ENCODE measurements at places on chromosomes 1 and 21. TPM values are rescaled to one million over a fixed set of nuclear protein-coding genes. Genes with fewer than 3 reads are reported as not detected.

Gene BTBD19
- total RNA-seq: 12.5 TPM

Gene ANGPTL1
- not detected for total RNA-seq

Gene CHAF1B
- total RNA-seq: 21.4 TPM

Gene HENMT1
- 5.8 TPM for total RNA-seq

Gene SPRR4
- not detected for total RNA-seq

- H3K27ac ChIP-seq: no peak overlapping the region
- no peaks in the 10 kb centered on the region for H3K36me3 ChIP-seq
- no peak for DNase-seq
These were observed 57.4 kb upstream of the CITED4 start for GRCh38 chr1:40919475-40920011.

DNA sequence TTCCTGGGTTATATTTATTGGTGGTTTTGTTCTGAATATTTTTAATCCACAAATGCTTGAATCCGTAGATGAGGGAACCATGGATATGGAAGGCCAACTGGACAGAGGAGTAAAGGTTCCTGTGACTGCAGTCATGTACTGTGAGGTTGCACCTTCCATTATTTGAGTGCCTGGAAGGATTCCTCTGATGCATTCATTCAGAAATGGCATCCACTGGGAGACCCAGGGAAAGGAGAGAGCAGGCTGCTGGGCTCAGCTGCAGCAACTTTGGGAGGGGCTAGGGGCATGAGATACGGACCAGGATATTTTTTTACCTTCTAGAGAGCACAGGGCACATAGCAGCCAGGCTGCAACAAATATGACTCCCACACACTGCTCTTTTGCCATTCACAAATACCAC, 19.5 kb downstream of the AK2 start:
- no peaks in the 10 kb centered on the region for H3K27me3 ChIP-seq
- H3K4me3 ChIP-seq: no peak overlapping the region
- no peak for DNase-seq
- H3K27ac ChIP-seq: no peak overlapping the region
- peaks cover 3% of the 10 kb centered on the region for H3K36me3 ChIP-seq

GRCh38 chr1:14136152-14136763, 436.3 kb downstream of the PRDM2 start:
- H3K4me3 ChIP-seq: no peak overlapping the region
- H3K4me1 ChIP-seq: no peaks in the 10 kb centered on the region
- no peaks in the 10 kb centered on the region for H3K36me3 ChIP-seq

- no peaks in the 10 kb centered on the region for H3K27me3 ChIP-seq
- no peaks in the 10 kb centered on the region for H3K36me3 ChIP-seq
- H3K4me3 ChIP-seq: no peak overlapping the region
- H3K27ac ChIP-seq: no peak overlapping the region
- DNase-seq: no peak
These were observed 76.7 kb downstream of the ADSS2 start for GRCh38 chr1:244375051-244375450.

GRCh38 chr1:221411283-221411682, 330.6 kb downstream of the DUSP10 start:
- H3K27me3 ChIP-seq: no peaks in the 10 kb centered on the region
- no peaks in the 10 kb centered on the region for H3K36me3 ChIP-seq

GRCh38 chr21:42865776-42866160, 13.6 kb downstream of the WDR4 start:
- no peak overlapping the region for H3K27ac ChIP-seq
- no peaks in the 10 kb centered on the region for H3K4me1 ChIP-seq
- DNase-seq: no peak

DNA sequence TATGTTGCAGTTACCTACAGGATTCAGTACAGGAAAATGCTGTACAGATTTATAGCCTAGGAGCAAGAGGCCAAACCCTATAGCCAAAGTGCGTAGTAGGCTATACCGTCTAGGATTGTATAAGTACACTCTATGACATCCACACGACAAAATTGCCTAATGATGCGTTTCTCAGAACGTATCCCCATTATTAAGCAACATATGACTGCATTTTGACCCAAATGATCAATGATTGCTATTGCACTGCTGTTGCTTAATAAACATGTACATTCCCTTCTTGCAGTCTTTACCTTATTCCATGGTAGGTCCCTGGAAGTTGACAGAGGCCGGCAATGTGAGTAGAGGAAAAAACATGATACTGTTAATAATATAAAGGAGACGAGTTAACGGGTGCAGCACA, 33.0 kb downstream of the LRRC8C start:
- no peak for DNase-seq
- H3K36me3 ChIP-seq: no peaks in the 10 kb centered on the region
- H3K4me3 ChIP-seq: no peak overlapping the region
- H3K4me1 ChIP-seq: peaks cover 41% of the 10 kb centered on the region
- H3K27ac ChIP-seq: no peak overlapping the region
- no peaks in the 10 kb centered on the region for H3K27me3 ChIP-seq

DNA sequence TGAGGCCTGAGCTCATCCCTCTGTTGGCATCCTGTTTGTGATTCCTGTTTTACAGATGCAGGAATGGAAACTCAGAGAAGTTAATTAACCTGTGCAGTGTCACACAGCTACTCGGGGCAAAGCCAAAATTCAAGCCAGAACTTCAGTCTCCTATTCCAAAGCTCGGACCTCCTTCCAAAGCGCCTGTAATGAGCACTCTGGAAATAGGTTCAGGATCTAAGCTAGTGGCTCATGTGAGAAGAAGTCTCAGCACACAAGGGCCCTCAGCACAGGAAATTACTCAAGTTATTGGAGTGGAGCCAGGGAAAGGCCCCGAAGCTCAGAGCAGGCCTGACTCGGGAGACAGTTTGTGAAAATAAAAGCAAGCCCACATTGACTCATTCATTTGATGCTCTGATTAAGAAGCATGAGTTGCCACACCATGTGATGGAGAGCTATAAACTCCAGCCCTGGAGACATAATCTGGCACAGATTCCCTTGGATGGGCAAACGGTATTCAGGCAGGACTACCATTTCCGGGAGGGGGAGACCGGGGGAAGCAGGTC, 50.6 kb upstream of the LYST start:
- peak; percentile 67 for DNase-seq
- H3K4me1 ChIP-seq: peaks cover 3% of the 10 kb centered on the region
- no peak overlapping the region for H3K27ac ChIP-seq
- H3K36me3 ChIP-seq: no peaks in the 10 kb centered on the region

GRCh38 chr1:51949014-51949702, 41.3 kb downstream of the RAB3B start:
- no peak overlapping the region for H3K27ac ChIP-seq
- no peak overlapping the region for H3K4me3 ChIP-seq
- no peaks in the 10 kb centered on the region for H3K27me3 ChIP-seq

GRCh38 chr1:31238612-31238985, 1.1 kb downstream of the NKAIN1 start:
- H3K4me1 ChIP-seq: no peaks in the 10 kb centered on the region
- H3K27me3 ChIP-seq: no peaks in the 10 kb centered on the region
- no peak for DNase-seq
- H3K36me3 ChIP-seq: no peaks in the 10 kb centered on the region

DNA sequence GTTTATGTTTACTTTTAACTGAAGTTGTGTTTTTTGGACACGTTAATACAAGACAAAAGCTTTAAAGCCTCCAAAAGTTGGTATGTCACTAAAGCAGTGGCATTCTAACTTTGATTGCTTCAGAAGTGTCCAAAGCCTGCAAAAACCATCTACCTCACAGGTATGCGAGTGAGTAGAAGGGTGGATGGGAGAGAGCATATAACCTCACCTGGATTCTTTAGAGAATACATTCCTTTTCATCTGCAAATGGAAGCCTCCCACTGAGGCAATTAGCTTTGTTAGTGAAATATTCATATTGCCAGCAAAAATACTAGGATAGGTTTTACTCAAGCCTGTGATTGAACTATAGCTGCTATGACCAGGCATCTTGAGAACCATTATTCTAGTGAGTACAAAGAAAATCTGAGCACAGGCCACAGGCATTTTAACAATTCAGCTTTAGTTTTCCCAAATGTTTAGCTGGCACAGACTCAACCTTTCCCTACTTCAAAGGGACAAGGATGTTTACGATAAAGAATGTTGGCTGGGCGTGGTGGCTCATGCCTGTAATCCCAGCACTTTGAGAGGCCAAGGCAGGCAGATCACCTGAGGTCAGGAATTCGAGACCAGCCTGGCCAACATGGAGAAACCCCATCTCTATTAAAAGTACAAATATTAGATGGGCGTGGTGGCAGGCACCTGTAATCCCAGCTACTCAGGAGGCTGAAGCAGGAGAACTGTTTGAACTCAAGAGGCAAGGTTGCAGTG, 39.7 kb downstream of the MAP3K21 start:
- H3K27ac ChIP-seq: no peak overlapping the region
- H3K27me3 ChIP-seq: no peaks in the 10 kb centered on the region
- no peaks in the 10 kb centered on the region for H3K36me3 ChIP-seq
- no peaks in the 10 kb centered on the region for H3K4me1 ChIP-seq

- no peak for DNase-seq
- H3K36me3 ChIP-seq: no peaks in the 10 kb centered on the region
- no peak overlapping the region for H3K4me3 ChIP-seq
- no peak overlapping the region for H3K27ac ChIP-seq
- H3K4me1 ChIP-seq: no peaks in the 10 kb centered on the region
These were observed 249.2 kb upstream of the KIAA0040 start for GRCh38 chr1:175441791-175442190.

- H3K27me3 ChIP-seq: no peaks in the 10 kb centered on the region
- H3K36me3 ChIP-seq: no peaks in the 10 kb centered on the region
- DNase-seq: no peak
- H3K27ac ChIP-seq: no peak overlapping the region
- H3K4me1 ChIP-seq: no peaks in the 10 kb centered on the region
- no peak overlapping the region for H3K4me3 ChIP-seq
These were observed 58.3 kb upstream of the MAP1LC3C start for GRCh38 chr1:242056988-242057744.

All from naive thymus-derived CD4-positive, alpha-beta T cell (primary cell).